ENCODE measurements at places on chromosomes 16 and 17.

DNA sequence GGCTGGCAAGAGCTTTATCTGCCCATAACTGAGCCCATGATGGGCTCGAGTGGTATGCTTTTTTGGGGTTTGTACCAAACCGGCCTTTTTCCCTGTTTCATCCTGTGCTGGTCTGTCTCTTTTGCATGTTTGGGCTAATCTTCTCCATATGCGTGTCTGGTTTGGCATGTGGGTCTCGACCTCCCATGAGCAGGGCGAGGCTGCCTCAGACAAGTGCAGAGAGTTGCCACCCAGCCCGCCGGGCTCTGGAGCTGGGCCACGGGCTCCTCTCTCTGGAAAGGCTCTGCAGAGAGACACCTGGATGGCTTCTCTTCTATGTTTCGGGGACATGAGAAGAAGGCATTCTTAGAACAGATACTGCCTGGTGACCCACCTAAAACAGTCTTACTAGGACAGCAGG, 67.8 kb upstream of the TBX2 start:
- DNase-seq: no peak

- DNase-seq: no peak
These were observed 3.5 kb upstream of the KATNB1 start for GRCh38 chr16:57732037-57732436.

DNA sequence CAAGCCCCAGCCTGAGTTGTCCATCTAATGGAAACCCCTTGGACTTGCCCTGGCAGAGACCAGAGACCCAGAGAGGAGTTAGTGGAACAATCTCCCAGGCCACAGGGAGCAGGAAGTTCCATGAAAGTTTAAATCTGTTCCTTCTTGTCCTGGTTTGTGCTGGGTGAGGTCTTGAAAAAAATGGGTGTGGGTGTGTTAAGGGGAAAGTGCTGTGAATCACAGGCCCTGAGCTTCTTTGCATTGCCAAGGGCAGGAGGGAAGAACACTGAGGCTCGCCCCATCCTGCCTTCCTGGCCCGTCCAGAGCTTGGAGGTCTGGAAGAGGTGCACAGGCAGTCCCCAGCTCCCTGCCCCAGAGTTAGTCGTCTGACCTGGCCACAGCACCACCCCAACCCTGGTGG, 2.3 kb downstream of the ADORA2B start:
- no peak for DNase-seq

GRCh38 chr16:65413861-65414260, 292.0 kb upstream of the CDH11 start:
- no peak for DNase-seq

- DNase-seq: no peak
These were observed 11.2 kb downstream of the PDZD9 start for GRCh38 chr16:21989751-21990150.

DNA sequence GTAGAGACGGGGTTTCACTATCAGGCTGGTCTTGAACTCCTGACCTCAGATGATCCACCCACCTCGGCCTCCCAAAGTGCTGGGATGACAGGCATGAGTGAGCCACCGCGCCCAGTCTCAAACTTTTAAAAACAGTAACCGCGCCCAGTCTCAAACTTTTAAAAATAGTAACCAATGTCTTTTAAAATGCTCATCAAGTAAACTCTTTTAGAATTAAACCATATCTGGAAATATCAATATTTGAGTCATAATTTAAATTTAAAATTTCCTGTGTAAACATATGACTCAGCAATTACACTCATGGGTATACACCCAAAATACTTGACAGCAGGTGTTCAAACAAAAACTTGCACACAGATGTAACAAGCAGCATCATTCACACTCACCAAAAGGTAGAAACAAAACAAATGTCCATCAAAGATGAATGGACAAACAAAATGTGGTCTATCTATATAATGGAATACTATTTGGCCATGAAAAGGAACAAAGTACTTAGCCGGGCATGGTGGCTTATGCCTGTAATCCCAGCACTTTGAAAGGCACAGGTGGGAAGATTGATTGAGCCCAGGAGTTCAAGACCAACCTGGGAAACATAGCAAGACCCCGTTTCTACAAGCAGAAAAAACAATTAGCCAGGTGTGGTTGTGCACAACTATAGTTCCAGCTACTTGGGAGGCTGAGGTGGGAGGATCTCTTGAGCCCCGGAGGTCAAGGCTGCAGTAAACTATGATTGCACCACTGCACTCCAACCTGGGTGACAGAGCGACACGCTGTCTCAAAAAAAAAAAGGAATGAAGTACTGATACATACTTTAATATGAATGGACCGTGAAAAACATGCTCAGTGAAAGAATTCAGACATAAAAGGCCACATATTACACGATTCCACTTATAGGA, 20.2 kb downstream of the ENPP7 start:
- DNase-seq: no peak

GRCh38 chr17:39739885-39740356, 2.2 kb downstream of the GRB7 start:
- DNase-seq: no peak

DNA sequence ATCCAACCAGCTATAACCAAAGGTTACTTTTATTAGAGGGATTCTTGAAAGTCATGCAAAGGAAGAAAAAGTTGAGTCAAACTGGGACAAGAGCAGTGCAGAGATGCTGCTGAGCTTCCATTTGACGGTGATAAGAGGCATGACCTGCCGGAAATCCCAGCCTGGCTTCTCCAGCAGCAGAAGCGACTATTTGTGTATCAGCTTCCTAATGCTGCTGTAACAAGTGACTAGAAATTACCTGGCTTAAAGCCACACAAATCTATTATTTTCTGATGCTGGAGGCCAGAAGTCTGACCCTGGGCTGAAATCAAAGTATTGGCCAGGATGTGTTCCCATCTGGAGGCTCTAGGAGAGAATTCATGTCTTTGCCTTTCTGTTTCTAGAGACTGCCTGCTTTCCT, 41.6 kb upstream of the CPPED1 start:
- no peak for DNase-seq

DNA sequence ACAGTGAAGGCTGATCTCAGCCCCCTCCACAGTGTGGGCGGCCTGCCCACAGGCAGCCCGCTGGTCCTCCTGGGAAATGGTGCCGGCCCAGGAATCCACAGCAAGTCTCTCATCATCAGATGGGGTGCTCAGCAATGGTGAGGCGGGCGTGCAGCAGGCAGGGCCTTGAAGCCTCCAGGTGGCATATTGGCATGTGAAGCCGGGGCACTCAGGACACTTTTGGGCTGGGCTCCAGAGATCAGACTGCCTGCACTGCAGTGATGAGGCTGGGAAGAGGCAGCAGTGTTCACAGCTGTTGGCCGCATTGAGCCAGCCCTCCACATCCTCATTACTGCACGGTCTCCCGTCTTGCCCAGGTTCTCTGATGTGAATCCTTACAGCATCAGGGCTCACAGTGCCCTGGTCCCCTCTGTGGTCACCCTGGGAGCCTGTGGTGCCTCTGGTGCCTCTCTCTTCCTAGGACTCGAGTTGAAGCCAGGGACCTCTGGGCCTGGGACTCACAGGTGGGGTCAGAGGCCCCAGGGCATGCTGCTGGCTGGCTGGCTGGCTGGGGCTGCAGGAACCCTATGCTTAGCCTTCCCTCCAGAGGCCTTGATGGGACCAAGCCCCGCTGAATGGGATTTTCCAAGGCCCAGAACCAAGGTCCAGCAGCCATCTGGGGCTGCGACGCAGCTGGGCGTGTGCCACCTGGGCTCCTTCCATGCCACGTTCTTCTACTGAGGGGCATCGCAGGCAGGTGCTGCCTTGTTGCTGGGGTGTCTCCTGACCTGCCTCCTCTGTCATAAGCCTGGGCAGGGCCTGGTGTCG, 48.6 kb downstream of the TNFRSF13B start:
- no peak for DNase-seq

DNA sequence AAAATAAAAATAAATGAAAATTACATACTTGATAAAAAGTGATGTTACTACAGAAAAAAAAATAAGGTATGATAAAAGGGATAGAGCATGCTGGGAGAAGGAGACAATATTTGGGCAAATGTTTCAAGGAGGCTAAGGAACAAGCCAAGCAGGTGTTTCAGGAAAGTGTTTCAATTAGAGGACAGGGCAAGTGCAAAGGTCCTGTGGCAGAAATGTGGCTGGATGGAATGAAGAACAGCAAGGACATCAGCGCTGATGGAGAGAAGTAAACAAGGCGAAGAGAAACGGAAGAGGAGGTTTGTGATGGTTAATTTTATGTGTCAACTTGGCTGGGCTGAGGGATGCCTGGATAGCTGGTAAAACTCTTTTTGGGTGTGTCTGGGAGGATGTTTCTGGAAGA, 331.2 kb upstream of the C16orf82 start:
- DNase-seq: no peak

DNA sequence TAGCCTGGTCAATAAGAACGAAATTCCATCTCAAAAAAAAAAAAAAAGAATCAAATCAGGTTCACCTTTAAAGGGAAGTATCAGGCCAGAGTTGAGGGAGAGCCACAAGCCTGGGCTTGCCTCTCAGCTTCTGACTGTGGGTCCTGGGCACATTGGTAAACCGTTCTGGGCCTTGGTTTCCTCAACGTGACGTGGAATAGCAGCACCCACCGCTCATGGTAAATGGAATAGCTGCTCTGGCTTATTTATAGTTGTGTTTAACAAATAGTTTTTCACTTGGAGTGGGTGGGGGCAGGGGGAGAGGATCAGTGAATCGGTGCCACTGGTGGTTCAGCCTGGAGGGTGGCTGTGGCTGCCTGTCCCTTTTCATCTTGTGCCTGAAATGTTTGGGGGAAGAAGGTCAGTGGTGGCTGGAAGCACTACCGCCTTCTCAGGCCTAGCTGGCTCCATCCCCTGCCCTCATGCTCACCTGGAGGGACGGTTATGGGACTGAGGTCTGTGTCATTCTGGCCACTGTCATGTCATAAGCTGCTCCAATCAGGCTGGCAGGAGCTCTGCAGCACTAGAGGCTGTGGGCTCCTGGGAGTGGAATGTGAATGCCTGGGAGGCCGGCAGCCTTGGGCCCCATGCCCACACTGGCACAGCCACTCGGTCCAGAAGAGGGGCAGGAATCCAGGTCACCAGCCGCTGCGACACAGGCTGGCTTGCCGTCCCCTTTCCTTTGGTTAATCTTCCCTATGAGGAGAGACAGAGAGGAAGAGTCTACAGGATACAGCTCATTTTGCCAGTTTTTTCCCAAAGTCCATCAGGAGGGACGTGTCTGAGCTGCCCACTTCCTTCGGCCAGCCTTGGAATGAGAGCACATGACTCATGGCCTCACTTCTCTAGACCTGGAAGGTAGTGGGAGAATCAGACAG, 27.0 kb downstream of the CCR7 start:
- no peak for DNase-seq

DNA sequence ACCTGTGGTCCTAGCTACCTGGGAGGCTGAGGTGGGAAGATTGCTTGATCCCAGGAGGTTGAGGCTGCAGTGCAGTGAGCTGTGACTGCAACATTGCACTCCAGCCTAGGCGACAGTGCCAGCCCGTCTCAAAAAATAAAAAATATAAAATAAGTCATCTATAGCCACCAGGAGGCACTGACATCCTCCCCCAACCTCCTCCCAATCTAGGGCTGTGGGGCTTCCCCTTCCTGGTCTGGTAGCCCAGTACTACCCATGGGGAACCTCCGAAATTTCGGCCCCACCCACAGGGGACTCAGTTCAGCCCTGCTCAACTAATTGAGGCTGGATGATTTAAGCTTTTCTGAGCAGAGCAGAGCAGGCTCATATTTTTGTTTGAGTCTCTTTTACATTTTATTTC, 3.2 kb downstream of the ZSCAN10 start:
- DNase-seq: peak; percentile 75

- DNase-seq: no peak
These were observed 91.8 kb downstream of the NCOR1 start for GRCh38 chr17:16123531-16123930.

DNA sequence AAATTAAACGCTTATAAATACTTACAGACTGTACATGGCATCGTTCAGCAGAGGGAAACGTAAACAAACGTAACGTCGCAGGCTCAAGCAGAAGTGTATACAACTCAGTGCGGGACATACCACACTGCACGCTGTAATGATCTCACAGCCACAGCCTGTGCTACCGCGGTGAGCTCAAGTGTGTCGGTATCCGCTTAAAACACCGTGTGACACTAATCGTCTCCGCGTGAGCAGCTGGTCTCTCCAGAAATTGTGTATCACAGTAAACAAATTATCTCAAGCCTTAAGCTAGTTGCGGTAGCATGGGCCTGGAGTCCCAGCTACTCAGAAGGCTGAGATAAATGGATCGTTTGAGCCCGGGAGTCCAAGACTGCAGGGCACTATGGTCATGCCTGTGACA, 115.3 kb downstream of the ANKRD11 start:
- no peak for DNase-seq

DNA sequence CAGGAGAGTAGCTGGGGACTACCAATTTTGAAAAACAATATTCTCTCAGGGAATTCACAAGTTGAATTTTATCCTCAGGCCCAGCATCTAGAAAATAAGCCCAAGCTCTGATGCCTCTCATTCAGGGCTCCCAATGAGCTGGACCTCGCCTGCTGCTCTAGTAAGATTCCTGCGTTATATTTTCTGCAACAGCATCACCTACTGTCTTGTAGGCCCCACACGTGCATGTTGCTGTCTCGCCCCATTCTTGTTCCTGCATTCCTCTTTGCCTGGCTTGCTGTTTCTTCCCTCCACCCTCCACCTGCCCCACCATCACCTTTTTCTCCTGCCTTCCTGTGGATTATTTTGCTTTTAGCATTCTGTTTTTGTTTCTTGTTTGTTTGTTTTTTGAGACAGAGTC, 8.3 kb upstream of the ST6GALNAC2 start:
- no peak for DNase-seq

GRCh38 chr17:17062356-17062755, 20.1 kb downstream of the MPRIP start:
- DNase-seq: no peak

GRCh38 chr17:3818786-3819185, 17.8 kb upstream of the ITGAE start:
- DNase-seq: no peak

GRCh38 chr17:78944956-78945355, 19.8 kb upstream of the TIMP2 start:
- DNase-seq: no peak

GRCh38 chr17:68505951-68506350, 6.3 kb upstream of the PRKAR1A start:
- DNase-seq: no peak

- DNase-seq: no peak
These were observed 304.2 kb upstream of the TNRC6C start for GRCh38 chr17:77654296-77654695.

GRCh38 chr17:80855948-80856862, 135.4 kb upstream of the CHMP6 start:
- peak; percentile 75 for DNase-seq

DNA sequence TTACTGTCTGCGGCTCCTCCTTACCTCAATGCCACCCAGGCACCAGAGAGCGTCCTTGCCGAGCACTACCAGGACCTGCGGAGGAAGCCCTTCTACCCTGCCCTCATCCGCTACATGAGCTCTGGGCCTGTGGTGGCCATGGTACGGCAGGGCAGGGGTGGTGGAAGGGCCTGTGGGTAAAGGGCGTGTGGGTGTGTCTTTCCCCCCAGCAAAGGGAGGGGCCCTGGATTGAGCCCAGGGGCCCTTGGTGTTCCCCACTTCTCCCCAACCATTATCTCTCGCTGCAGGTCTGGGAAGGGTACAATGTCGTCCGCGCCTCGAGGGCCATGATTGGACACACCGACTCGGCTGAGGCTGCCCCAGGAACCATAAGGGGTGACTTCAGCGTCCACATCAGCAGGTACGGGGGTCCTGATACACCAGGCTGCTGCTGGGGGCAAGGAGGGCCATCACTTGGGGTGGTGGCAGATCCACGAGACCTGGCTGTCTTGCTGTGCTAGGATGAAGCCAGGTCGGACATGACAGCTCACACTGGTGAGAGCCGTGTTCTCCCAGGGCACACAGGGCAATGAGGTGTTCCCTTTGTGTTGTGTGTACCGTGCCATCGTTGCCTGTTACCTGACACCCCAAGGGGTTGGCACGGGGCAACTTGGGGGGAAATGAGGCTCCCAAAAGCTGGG, 2.2 kb upstream of the DECR2 start:
- DNase-seq: no peak

All from OCI-M1 (cell line).